ENCODE measurements at places on chromosomes 12 and 14.

DNA sequence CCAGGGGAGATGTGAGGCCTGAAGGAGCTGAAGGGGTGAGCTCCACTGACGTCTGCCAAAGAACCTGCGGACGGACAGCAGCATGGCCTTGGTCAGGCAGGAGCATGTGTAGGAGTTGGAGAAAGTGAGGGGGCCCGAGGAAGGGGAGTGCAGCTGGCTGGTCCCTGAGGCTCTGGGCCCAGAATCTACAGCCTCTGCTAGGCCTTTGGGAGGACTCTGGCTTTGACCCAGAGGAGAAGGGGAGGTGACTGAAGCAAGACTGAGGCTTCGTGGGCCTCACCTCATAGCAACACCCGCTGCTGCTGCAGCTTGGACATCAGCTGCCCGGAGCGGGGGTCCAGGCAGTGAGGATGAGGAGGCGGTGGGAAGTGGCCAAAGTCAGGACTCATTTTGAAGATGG, 216.6 kb upstream of the FKBP4 start:
- no peak for DNase-seq

GRCh38 chr14:38201137-38201828, 6.4 kb upstream of the SSTR1 start:
- DNase-seq: no peak

- no peak for DNase-seq
Observed at GRCh38 chr14:34733245-34733644, 18.9 kb upstream of the CFL2 start.

- DNase-seq: no peak
Observed at GRCh38 chr14:105223770-105224544, 24.4 kb upstream of the BTBD6 start.

- DNase-seq: no peak
Observed at GRCh38 chr14:104675447-104675846, 14.0 kb upstream of the INF2 start.

GRCh38 chr14:78345131-78345744, 175.1 kb downstream of the NRXN3 start:
- peak; percentile 60 for DNase-seq

GRCh38 chr12:122226366-122227125, 694 bp upstream of the DIABLO start:
- DNase-seq: peak; percentile 36

DNA sequence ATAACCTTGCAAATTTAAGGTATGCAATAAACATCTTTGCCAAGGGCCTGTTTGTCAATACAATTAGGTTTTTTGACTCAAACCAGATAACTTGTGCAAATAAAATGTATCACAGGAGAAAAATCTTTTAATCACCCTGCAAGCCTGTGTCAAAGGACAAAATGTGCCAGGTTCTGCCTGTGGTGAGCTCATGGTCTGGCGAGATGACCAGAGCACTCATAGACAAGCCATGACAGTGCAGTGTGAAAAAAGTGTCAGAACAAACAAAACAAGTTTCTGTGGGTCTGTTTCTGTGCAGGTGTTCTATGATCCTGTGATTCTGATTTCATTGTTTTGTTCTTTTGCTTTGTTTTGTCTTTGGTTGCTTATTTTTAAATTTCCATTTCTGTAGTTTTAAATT, 847.2 kb downstream of the VRK1 start:
- DNase-seq: no peak

DNA sequence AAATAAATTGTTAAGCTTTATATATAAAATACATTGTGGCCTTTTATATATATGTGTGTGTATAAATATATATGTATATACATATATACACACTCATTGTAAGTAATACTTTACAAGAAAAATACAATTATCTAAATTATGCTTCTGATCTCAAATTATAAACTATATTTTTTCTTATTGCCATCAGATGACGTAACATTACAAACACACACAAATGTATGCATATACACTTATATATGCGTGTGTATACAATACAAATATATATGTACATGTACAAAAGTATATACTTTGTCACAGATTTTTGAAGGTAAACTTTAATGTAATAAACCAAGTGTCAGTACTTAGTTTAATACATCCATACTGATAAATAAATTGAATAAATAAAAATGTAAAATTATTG, 278.9 kb upstream of the LMO3 start:
- no peak for DNase-seq

GRCh38 chr14:29788093-29788492, 139.6 kb downstream of the PRKD1 start:
- no peak for DNase-seq

GRCh38 chr12:4911316-4911994, 1.8 kb downstream of the KCNA1 start:
- DNase-seq: no peak

DNA sequence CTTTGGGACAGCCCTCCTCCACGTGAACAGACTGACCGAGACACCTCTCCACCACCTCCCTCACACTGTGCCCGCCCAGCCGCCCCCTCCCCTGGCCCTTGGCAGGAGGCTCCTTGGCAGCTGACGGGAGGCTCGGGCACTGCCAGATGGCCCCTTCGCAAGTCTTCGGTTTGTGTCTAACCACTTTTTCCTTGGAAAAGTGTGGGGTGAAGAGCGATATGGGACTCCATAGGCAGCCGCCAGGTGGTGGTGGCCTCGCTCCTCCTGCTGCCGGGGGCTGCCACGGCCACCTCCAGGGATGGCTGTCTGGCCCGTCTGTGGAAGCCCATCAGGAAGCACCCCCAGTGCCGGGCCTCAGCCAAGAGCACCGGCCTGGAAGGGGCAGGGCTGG, 58.7 kb downstream of the LRCOL1 start:
- DNase-seq: no peak

DNA sequence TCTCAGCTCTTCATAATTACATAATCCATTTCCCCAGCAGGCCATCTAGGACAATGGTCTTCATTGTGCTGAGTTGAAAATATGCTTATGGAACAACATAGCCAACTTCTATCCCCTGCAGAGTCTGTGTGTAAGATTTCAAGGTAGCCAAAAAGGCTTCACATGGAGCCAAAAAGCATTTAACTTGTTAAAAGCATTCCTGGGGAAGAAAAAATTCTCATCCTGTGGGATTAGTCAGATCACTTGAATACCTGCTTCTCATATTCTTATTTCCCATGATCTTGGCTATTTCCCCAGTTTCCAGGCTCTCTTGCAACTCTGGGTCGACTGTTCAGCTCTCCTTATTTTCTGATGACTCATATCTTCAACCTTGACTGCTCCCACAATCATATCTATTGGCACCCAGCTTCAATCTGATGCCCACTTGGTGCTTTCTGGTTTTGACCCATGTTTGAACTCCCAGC, 178.9 kb downstream of the KLHL28 start:
- no peak for DNase-seq

DNA sequence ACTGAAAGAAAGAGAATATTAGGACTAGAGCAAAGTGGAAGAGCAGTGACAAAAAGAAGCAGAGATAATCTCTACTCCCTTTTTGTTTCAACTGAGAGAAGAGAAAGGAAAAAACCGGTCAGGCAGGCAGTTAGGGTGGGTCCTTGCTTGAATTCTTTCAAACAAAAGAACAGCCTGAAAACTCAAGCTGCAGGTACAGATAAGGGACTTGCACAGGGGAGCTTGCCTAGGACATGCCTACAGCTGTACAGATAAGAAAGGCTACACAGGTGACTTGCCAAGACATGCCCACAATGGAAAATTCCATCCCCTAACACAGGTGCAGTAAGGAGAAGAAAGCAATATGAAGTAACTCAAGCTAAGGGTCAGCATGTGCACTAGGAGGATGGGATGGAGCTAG, 532.2 kb upstream of the MIS18BP1 start:
- DNase-seq: no peak

DNA sequence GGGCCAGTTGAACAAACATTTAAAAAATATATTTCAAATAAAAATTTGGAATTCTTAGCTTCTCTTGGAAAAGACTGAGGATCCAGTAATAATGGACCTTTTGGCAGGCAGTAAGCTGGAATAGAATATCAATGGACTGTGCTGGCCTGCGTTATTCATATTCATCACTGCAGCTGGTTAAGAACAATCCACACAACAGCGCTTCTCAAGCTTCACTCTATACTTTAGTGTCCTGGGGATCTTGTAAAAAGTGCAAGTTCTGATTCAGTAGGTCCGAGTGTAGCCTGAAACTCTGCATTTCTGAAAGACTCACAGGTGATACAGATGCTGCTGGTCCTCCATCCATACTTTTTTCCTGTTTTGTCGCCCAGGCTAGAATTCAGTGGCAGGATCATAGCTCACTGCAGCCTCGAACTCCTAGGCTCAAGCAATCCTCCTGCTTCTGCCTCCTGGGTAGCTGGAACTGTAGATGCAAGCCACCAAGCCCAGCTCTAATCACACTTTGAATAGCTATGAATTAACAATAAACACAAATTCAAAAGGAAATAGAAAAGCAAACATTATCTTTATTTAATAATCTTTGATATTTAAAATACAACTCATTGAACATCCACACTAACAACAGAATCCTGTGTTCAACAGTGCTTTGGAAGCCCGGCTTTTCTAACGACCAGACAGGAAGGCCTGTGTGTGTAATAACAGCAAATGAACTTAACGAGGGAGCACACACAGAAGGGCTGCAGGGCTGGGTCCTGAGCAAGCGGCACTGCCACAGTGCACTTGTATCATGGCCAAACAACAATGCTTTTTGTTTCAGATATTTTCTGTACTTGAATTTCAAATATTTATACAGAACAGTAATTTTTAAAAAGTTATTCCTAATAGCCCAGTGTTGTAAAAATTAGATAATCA, 18.4 kb upstream of the TRIP11 start:
- DNase-seq: no peak

DNA sequence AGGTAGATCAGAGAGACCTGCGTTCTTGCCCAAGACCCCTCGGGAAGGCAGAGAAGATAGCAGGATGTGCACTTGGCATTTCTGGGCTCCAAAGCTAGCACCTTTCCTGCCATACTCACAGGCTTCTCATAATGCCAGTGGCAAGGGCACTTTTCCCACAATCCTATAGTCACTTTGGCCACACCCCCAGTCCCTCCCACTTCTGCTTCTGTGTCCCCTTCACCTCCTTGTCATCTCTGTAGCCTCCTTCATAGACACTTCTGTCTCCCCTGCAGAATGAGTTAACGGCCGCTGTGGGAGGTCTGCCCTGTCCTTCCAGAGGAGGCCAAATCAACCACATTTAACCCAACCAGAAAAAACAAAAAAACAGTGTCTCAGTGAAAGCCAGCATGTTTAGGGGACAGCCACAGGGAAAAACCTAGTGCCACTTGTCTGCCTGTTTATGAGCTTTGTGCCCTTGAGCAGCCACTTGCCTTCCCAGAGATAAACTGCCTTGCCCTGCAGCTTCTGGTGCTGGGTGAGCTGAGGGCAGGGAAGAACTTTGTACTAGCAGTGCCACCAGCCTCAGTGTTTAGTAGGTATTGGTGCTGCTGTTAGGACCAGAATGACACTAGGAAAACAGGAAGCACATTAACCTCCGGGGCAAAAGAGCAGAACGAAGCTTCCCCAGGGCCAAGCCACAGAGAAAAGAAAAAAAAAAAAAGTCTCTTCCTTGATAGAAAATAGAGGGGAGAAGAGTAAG, 193.0 kb upstream of the PWP1 start:
- DNase-seq: no peak

GRCh38 chr14:49966971-49967630, 74.2 kb downstream of the ARF6 start:
- DNase-seq: no peak

GRCh38 chr12:25769082-25769945, 189.2 kb upstream of the RASSF8 start:
- no peak for DNase-seq

DNA sequence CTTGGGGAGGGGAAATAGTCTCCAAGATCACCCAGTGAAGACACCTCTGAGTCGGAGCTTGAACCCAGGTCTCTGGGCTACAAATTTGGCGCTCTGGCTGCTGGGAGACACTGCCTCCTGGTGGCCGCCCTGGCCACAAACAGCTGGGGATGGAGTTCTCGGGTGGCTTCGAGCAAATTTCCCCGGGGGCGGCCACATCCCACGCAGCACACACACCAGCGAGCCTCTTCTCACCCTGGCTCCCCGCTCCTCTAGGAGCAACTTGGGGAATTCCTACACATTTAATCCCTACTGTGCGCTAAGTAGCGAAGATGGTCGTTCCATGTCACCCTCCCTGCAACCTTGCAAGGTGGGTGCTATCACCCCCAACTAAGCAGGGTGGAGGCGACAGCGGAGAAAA, 66.2 kb upstream of the BEGAIN start:
- no peak for DNase-seq

- DNase-seq: peak; percentile 28
Observed at GRCh38 chr12:50981319-50982239, 29.2 kb downstream of the HIGD1C start.

- DNase-seq: no peak
Observed at GRCh38 chr12:112595410-112595809, 176.7 kb downstream of the PTPN11 start.

GRCh38 chr12:90253136-90253535, 544.5 kb upstream of the ATP2B1 start:
- no peak for DNase-seq

DNA sequence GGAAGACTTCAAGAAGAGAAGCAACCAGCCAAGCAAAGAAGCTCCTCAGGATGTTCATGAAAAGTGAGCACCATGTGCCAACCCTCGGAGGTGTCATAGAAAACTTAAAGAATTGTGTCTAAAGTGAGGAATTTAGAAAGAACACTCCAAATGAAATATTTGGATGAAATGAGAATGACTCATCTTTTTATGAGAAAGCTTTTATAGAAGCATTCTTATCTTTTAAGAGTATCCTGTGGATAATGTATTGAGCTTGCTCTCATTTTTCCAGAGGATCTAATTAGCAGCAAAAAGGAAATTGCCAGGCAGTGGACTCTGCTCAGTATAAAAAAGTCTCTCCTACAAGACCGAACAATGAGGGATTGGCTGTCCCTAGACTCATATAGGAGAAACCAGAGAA, 454.9 kb downstream of the LRIG3 start:
- DNase-seq: no peak

DNA sequence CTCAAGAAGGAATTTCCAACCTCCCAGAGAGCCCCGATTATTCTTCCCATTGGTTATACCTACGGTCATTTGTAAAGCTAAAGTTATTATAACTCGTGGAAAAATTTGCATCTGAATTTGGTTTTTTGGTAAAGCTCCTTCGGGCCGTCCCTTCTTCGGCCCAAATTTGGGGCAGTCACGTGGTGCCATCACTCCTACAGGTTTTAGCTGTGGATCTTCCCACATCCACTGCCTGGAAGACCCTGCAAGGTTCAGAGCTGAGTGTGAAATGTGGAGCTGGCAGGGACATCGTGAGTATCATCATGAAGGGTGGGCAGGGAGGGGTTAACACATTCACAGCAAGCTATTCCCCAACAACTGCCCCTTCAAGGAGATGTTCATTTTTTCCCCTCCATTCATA, 105.7 kb downstream of the NT5DC3 start:
- DNase-seq: no peak

DNA sequence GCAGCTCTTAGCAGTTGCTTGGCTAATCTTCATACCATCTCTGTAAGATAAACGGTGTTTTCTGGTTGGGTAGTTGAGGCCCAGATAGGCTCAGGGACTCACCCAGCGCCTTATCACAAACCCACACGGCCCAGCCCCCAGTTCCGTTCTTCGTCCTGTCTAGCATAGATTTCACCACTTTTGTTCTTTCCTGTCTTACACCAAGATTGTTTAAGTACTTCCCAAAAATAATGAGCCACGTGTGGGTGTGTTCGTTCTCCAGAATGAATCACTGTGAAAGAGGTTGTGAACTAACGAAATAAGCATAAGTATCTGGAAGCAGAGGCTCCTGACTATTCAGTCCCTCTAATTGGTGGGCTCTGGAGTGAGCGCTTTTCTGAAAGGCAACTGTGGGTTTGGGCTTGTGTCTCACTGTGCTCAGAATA, 21.4 kb downstream of the ACVR1B start:
- DNase-seq: no peak

GRCh38 chr14:74695406-74695805, 17.5 kb downstream of the AREL1 start:
- no peak for DNase-seq
